ENCODE measurements at places on chromosomes 11 and 22. TPM values are rescaled to one million over a fixed set of nuclear protein-coding genes. Genes with fewer than 3 reads are reported as not detected.
A peak's percentile ranks its signal among the peaks of the same experiment; 100 is the strongest.

NLRP14 gene
- not detected for total RNA-seq

GRCh38 chr11:77474684-77475060 is 778 bp upstream of the PAK1 start:
- DNase-seq: no peak

- DNase-seq: no peak
These were observed 35.4 kb upstream of the LMO1 start for GRCh38 chr11:8298801-8299786.

ROBO4 gene
- 1.2 TPM for total RNA-seq

GRCh38 chr22:38448945-38449745 is 5.9 kb downstream of the KCNJ4 start:
- DNase-seq: no peak

CHST1 gene
- total RNA-seq: not detected

DNA sequence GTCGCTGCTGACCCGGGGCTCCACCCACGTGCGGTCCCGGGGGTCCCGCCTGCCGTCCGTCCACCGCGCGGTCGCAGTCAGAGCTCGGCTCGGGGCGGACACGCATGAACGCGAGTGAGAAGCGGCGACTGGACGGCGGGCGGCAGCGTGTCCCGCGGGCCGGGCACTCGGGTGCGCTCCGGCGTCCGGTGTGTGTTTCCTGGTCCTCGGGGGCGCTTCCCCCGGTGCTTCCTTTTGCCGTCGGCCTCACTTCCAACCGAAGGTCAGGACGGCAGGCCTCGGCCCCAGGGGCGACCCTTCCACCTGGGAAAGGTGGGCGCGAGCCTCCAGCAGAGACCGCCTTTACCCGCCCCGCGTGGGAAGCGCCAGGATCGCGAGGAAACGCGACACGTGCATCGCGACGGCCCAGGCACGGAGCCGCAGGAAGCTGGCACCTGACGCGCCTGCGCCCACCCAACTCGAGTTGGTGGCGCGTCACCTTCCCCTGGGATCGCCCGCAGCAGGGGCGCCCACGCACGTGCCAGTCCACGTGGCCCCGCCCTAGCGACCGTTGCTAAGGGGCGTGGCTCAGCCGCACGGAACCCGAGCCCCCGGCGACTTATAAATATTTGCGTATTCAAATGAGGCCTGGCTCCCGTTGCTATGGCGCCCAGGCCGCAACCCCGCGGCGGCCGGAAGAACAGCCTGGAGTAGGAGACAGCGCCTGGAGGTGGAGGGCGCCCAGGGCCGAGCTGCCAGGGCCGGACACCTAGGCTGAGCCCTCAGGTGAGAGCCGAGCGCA is at the start of gene LRRC56:
TSS of gene LRRC56 (plus strand) at position 687 of the 781 bp plus-strand sequence. CDS start 3,158 bp downstream, outside the sequence.
- DNase-seq: peak; percentile 78

PKDREJ gene
- total RNA-seq: not detected

DNA sequence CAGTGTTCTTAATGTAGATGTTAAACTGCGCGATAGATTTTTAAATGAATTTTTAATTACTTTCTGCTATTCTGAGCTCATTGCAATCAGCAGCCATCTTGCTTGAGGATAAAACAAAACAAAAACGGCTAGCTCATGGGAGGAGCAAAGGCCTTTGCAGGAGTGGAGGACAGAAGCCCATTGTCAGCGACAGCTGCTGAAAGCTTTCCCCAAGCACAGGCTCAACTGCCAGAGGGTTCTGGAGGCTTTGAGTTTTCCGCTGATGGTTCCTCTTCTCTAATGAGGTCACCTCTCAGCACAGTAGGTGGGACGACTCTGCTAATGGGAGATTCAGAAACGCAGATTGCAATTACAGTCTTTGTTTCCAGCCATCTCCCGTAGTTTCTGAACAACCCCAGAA is 167.1 kb upstream of the TTC12 start:
- DNase-seq: no peak

DNA sequence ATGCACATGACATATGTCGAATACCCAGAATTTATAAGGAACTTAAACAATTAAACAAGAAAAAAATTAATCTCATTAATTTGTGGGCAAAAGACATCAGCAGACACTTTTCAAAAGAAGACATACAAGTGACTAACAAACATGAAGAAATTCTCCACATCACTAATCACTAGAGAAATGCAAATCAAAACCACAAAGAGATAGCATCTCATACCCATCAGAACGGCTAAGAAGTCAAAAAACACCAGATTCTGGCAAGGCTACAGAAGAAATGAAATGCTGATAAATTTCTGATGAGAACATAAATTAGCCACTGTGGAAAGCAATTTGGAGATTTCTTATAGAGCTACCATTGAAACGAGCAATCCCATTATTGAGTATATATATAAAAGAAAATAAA is 210.6 kb upstream of the LUZP2 start:
- DNase-seq: no peak

- DNase-seq: no peak
These were observed 302.8 kb downstream of the FAT3 start for GRCh38 chr11:92527467-92527866.

- DNase-seq: no peak
These were observed 39.5 kb downstream of the CHKA start for GRCh38 chr11:68081691-68082090.

DNA sequence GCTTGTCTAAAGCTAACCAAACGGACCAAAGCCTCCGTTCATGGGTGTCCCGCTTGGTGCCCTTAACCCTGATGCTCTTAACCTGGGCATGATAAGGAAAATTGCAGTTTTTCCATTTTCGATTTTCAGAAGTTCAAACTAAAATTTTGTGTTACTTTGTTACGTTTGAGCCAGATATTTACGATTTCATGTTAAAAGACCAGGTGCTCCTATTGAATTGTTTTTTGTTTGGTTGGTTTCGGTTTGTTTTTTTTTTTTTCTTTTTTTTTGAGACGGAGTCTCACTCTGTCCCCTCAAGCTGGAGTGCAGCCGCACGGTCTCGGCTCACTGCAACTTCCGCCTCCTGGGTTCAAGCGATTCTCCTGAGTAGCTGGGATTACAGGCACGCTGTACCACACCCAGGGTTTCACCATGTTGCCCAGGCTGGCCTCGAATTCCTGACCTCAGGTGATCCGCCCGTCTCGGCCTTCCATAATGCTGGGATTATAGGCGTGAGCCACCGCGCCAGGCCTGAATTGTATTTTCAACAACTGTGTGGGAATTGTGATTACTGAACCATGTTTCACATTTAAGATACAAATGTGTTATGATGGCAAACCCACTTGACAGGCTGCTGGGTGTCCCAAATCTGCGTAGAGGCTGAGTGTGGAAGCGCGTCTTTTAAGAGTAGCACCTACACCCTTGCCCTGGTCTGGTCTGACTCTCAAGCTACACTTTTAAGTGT is 864 bp upstream of the USP28 start:
- DNase-seq: no peak

GRCh38 chr11:64888729-64889511 is 10.5 kb upstream of the EHD1 start:
- no peak for DNase-seq

KCNE3 gene
- not detected for total RNA-seq

DNA sequence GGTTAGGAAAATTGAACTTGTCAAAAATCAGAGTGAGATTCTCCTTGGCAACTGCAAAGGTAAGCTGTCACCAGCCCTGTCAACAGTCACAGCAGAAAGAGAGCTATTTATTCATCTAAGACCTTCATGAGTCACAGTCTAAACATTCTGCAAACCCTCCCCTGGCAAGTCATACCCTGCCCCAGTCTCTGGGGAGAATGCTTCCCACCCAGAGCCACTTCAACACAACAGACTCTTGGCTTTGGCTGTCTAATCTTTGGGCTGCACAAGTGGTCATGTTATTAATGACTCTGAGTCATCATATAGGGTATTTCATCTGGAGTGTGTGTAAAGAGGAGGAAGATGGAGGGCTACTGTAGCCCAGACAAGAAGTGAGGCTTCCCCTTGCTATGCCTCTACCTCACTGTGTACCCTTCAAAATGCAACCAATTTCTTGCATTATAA is 153.4 kb downstream of the CCDC34 start:
- peak; percentile 86 for DNase-seq

OR1S1 gene
- total RNA-seq: not detected

DNA sequence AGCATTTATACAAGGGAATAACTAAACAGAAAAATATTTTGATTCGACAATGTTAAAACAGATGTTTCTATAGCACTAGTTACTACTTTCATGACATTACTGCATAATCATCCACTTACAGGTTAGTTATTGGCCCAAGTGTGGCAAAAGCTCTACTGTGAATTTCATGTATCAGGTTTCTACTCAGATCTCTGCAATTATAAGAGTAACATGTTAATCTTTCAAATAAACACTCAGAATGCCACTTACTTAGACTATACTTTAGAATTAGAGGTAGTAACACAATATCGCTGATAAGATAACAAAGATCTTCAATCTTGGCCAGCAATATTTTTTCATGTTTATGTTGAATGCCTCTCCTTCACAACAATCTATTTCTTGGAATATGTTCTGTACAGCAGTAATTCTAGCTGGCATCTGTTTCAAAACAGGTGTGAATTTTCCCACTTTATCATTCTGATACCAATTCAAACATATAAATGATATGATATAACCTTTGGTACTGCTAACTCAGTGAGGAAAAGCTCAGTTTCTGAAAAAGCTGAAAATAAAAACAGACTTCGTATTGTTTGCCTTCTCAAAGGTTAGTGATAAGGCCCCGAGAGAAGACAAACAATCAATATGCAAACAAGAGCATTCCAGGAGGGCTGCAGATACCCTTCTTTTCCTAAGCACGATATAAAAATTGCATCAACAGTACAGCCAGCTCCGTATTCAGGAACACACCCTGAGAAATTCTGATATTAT is 11.0 kb upstream of the CCDC34 start:
- DNase-seq: no peak

- no peak for DNase-seq
These were observed 21.1 kb downstream of the ASCC2 start for GRCh38 chr22:29816980-29817379.

DNA sequence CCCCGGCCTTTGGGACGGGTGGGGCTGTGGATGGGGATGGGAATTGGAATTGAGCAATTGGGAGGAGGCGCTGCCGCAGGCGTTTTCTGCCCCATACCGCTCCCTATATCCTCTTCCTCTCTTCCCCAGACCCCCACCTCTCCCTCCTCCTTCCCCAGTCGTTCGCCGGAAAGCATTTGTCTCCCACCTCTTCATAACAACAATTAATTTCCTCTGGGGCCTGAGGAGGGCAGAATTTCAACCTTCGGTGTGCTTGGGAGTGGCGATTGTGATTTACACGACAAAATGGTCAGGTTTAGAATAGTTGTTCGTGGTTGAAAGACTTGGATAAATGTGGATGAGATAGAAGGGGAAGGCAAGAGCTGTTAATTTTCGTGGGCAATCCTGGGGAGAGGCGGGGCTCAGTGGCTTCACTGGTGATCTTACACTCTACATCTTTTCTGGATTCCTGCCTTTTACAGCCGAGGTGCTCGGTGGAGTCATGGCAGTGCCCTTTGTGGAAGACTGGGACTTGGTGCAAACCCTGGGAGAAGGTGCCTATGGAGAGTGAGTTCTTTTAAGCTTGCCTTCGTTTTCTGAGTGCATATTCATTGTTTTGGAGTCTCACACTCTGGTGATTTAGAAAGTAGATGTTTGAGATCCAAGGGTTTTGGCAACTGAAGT is 1.5 kb downstream of the CHEK1 start:
- peak; percentile 81 for DNase-seq

ARL2 gene
- total RNA-seq: 82.0 TPM

FOSL1 gene
- 135 TPM for total RNA-seq

- no peak for DNase-seq
These were observed 11.5 kb downstream of the TMPRSS13 start for GRCh38 chr11:117917591-117918151.

DNA sequence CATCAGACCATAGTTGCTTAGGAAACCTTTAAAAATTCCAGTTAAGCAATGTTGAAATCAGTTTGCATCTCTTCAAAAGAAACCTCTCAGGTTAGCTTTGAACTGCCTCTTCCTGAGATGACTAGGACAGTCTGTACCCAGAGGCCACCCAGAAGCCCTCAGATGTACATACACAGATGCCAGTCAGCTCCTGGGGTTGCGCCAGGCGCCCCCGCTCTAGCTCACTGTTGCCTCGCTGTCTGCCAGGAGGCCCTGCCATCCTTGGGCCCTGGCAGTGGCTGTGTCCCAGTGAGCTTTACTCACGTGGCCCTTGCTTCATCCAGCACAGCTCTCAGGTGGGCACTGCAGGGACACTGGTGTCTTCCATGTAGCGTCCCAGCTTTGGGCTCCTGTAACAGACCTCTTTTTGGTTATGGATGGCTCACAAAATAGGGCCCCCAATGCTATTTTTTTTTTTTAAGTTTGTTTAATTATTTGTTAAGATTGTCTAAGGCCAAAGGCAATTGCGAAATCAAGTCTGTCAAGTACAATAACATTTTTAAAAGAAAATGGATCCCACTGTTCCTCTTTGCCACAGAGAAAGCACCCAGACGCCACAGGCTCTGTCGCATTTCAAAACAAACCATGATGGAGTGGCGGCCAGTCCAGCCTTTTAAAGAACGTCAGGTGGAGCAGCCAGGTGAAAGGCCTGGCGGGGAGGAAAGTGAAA is 73.4 kb downstream of the NCAPD3 start:
- DNase-seq: no peak

DNA sequence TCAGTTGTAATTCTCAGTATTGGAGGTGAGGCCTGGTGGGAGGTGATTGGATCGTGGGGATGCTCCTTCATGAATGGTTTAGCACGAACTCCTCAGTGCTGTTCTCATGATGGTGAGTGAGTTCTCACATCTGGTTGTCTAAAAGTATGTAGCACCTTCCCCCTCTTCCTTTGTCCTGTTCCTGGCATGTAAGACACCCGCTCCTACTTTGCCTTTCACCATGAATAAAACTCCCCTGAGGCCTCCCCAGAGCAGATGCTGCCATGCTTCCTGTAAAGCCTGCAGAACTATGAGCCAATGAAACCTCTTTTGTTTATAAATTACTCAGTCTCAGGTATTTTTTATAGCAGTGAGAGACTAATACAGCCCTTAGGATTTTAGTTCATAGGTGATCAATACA is 191.5 kb downstream of the MAML2 start:
- no peak for DNase-seq

DNA sequence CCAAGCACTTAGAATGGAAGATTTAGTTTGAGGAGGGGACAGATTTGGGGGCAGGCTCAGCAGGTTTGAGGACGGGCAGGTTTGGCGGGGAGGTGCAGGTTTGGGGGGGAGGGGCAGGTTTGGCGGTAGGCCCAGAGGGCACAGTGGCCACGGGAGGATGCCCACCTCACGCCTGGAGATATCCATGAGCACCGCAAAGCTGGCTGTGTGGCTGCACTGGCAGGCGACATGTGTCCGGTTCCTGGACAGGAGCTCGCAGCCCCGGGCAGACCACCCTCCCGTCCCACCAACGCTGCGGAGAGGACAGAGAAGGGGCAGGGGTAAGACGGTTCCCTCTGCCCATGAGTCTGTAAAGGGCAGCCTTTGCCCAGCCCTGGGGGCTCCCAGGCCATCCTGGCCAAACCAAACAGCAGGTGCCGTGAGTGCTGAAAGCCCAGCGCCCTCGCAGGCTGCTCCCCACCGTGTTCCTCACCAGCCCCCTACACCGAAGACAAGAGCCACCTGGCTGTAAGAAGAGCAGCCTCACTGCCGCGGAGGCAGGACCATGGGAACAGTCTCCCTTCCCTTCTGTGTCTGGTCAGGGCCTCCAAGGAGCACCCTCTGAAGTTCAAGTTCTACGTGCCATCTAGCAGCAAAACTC is 43.0 kb downstream of the TRMU start:
- DNase-seq: no peak

Data from HFFc6 (cell line).